ENCODE measurements at places on chromosomes 12 and 14.

GRCh38 chr12:77754086-77754485 is 76.6 kb upstream of the NAV3 start:
- no peak for DNase-seq

DNA sequence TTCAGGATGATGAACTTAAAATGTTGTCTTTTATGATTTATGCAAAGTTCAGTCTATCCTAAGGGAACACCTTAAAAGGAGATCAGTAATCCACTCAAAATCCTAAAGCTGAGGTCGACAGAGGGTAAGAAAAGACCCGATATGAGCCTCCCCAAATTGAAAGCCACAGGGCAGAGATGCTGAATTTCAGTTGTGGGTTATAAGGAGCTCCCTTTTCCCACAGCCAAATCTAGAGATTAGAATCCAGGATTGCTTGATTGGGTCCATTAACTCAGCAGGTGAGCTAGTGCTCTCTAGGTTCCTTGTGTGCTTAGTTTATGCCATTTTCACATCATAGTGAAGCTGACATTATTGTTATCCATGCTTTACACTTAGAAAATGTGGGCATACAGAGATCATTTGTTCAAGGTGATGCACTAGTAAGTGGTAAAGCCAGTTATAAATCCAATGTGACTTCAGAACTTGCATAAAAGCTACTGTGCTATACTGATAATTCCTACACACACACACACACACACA is 417.5 kb downstream of the TMEM117 start:
- no peak for DNase-seq

GRCh38 chr14:58607952-58608317 is 29.8 kb upstream of the DACT1 start:
- DNase-seq, result no peak

DNA sequence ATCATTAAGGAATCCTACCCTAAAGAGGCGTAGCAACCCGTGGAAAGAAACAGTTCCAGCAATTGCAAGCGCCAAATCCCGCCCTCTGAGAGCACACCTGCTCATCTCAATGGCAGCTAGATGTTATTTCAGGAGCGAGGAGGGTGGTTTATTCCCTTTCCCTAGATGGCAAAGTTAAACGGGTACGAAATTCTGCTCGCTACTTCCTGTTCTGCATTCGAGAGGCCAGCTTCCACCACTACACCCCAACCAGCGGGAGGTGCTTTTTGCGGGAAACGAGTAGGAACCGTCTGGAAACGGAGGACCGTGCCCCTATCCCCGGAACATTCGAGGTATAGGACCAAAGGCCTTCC is 536 bp downstream of the VPS29 start:
- DNase-seq, result no peak

GRCh38 chr14:51293149-51293911 is 53.3 kb downstream of the TMX1 start:
- no peak for DNase-seq

DNA sequence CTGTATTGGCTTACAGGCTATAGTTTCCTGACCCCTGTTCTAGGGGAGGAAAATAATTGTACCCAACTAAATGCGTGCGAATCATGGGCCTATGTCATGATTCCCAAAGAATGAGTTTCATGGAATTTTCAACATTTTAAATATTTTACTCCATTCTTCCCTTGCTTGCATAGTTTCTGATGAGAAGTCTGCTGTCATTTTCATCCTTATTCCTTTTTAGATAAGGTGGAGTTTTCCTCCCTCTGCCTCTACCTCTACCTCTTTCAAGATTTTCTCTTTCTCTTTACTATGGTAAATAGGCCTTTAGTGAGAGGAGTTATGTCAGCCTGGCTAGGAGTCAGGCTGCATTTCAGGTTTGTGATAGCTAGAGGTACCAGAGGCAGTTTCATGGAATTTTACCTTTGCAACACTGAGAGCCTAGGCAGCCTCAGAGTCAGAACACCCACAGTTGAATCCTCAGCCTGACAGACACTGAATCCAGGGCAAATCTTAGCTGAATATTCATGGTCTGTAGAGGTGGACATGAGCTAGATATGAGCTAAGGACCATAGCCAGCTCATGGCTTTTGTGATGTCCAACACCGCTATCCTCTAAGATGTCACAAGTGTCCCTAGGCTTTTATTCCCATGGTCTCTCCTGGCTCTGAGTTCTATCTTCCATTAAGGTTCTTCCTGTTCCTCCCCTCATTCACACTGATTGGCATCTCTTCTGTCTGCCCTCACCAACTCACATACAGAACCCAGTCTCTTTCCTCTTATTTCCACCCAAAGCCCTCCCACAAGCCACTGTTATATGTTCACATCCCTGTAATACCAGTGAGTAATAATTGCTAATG is 6.0 kb downstream of the SERPINA3 start:
- no peak for DNase-seq

GRCh38 chr14:41824441-41824840 is 217.8 kb downstream of the LRFN5 start:
- no peak for DNase-seq

GRCh38 chr12:101277443-101277842 is 2.5 kb upstream of the UTP20 start:
- no peak for DNase-seq

DNA sequence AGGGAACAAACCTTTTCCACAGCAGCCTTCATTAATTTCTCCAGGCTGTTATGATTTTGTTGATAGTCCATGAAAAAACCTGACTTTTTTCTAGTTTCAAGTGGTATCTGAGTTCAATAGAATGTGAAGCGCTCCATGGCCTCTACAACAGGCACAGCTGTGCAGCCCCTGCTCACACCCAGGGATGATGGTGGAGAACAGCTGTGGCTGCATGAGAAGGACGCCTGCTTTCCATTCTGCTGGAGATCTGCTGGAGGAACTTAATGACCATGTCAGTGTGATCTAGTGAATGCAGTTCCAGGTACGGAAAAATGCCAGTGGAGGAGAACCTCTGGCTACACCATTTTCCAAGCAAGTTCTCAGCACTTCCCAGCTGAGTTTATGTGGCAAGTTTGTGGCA is 80.6 kb downstream of the PIWIL1 start:
- peak; percentile 50 for DNase-seq

DNA sequence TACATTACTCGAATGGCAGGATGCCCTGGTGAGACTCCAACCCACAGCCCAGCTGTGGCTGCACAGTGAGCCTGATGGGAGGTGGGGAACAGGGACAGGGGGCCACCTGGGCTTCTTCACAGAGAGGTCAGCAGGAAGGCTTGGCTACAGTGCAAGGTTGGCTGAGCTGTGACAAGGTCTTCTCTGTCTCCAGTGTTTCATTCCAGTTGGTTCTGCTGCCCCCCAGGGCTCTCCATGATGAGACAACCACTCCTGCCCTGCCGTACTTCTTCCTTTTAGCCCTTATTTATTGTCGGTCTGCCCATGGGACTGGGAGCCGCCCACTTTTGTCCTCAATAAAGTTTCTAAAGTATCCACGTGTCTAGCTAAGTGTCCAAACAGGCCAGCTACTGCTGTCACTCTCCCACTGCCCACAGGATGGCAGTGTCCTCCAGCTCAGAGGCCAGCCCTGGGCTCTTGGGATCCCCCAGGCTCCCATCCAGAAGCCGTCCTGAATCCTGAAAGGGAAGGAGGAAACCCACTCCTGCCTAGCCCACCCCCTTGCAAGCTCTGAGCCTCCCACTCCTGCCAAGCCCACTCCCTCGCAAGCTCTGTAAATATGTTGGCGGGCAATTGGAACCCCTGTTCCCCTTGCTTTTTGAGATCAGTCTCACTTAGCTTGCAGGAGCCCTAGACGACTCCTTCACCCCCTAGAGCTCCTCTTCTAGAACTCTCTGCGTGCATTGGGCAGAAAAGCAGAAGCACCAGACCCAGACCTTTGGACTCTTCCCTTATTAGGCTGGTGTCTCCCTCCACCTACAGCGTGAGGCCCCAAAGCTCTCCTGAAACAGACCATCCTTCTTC is 5.4 kb downstream of the C1QL4 start:
- peak; percentile 76 for DNase-seq

DNA sequence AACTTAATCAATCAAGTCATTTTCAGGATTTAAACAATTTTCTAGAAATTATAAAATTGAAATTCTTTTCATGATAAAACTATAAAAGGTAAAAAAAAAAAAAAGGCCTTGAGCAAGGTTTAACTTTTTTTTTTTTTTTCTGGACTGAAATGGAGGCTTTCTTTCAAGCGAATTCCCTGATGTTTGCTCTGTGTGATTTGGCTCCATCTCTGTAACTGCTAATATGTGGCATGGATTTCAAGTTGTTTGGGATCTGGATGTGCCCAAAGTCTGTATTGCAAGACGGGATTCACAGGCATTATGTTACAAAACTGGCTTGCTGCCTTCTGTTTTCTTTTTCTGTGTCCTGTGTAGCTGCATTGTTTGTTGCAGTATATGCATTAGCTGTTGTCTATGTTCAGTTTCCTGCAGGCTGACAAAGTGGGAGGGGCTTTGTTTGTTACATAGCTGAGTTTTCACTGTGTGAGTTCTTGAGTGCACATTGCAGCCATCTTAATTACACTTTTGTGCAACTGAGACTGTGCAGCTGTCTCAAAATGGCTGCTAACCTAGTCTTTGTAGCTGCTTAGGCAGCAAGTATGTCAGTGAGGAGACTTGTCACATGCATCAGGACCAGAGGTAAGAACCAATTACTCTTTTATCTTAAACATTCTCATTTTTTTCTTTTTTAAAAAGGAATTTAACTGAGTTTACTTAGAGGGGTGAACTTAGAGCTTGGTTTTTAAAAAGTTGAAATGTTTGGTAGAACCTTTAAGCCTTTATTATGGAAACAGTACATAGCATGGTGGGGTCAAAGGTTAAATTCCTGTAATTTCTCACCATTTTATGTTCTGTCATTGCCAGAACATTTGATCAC is 19.5 kb downstream of the ATF7IP start:
- no peak for DNase-seq

GRCh38 chr14:68816943-68817430 is 24.1 kb upstream of the ZFP36L1 start:
- DNase-seq, result no peak

All from coronary artery (tissue), 2 donors.